ENCODE measurements at places on chromosomes 1 and 21.

DNA sequence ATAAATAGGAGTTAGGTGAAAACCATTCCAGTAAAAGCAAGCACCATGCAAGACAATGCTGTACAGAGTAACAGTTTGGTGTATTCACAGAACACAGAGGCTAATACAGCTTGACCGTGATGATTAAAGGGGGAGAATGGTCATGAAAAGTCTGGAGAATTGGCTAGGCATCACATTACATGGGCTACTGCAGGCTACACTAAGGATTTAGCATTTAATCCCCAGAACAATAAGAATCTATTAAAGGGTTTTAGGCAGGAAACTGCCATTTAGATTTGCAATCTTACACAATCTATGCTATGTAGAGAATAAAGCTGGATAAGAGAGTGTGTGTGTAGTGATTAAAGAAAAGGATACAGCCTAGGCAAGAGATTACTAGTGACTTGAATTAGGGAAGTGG lies 30.6 kb downstream of the HFM1 start:
- no peak for DNase-seq

DNA sequence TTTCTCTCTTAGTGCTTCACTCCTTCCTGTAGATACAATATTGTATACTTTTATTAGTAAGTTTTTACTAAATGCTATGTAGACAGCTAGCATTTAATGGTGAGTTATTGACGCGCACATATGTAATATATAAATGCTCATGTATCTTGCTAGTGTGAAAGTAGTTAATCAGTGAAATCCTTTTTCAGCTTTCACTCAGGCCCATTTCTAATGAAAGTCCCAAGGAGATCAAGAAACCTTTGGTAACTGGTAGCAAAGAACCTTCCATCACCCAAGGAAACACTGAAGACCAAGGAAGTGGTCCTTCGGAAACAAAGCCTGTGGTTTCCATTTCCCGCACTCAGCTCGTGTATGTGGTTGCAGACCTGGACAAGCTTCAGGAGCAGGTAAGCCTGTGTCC lies 27.2 kb downstream of the AGT start:
- no peak for DNase-seq

GRCh38 chr1:204349602-204350001 lies 10.1 kb downstream of the PLEKHA6 start:
- DNase-seq: no peak

GRCh38 chr1:24275510-24275909 lies 43.6 kb upstream of the GRHL3 start:
- no peak for DNase-seq

- DNase-seq: peak; percentile 48
Measured at GRCh38 chr1:46244656-46245371, 2.7 kb upstream of the RAD54L start.

GRCh38 chr1:154276797-154277196 lies 4.4 kb downstream of the HAX1 start:
- DNase-seq: peak; percentile 40

DNA sequence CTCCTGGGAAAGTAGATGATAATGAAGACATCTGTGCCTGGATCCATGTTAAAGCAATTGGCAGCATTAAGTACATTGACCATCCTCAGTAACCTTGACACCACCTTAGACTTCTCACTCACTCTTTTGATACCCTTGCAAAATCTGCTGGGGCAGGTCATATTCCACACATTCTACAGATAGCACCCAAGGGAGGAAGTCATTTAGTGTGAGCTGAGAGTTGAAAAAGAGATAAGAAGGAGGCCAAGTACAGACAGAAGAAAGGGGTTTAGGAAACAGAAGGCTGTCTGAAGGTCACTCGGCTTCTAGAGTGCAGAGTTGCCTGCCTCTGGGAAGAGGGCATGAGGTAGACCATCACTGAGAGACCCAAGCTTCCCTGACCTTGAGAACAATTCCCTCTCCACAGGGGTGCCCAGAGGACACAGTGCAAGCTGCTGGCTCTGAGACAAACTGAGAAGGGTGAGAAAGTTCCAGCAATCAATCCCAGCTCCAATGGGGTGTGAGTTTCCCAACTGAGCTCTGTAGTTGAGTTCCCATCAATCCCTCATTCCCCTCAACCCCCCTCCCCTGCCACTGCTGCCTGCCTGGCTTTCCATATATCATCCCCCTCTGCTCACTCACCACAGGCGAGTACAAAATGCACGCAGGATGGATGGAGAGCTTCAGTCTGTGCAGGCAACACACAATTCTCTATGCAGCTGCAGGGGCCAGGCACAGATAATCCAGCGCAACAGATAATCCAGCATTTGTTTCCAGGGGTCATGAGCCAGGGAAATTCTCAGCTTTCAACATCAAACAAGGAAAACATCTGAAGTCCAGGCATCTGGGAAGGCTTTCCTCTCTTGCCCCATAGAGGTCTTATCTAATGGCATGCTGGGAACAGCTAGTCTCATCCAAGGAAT lies 7.4 kb upstream of the MOB3C start:
- DNase-seq: no peak
